ENCODE measurements at places on chromosomes 11 and 22.

DNA sequence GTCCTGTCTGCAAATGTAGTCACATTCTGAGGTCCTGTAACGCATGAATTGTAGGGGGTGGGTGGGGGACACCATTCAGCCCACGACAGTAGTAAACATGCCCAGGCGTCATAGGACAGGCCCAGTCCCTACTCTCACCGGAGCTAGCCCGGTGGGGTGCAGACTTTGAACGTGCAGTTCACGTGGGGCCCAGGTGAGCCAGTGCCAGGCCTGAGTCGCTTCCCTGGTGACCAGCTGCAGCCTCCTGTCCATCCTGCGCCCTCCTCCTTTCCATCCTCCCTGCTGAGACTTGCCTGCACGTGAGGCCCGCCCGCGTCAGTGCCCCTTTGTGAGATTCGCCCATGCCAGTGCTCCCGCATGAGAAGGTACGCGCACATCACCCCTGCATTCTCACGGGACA, 116.8 kb downstream of the WNT7B start:
- DNase-seq = no peak

GRCh38 chr11:99584830-99585229, 564.1 kb downstream of the CNTN5 start:
- no peak for DNase-seq

DNA sequence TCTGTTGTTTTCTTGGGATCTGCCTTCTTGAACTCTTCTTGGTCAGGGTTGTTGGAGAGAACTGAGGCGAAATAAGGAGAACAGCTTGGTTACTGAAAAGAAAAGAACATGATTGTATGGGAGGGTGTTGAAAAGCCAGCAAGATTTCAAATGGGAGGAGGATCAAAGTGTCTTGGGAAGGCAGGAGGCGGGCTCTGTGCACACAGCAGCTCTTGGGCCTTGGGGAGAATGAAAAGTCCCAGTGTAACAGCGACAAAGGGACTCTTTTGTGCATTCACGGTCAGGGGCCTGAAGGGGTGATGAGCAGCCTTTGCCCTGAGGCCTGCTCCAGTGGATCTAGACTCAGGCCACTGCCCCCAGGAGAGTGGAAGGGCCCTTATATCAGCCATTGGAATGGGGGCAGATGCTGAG, 135.4 kb downstream of the ADAMTS15 start:
- DNase-seq = no peak

GRCh38 chr22:48440176-48440575, 1387.5 kb downstream of the BRD1 start:
- no peak for DNase-seq

- DNase-seq = peak; percentile 8
These were observed 14.2 kb downstream of the OR52A5 start for GRCh38 chr11:5123802-5124521.

GRCh38 chr22:20980523-20980922, 1.6 kb upstream of the LZTR1 start:
- DNase-seq = no peak

DNA sequence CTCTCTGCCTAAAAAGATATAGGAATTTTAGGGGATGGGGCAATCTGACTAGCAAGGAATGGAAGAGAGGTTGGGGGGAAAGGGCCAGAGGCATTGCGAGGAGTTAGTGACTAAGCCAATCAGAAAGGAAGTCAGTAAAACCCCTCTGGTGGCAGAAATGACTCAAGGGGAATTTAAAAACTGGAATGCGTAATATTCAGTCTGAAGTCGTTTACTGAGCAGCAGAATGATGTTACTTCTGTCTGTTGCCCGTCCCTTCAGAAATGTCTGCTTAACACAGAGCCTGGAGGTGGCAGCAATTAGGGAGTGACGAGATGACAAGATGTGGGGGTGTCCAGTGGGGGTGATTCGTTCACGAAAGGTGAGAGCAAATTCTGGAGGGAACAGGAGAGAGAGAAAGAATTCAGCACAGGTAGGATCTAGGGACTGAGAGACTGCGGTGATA, 107.7 kb upstream of the CLMP start:
- peak; percentile 12 for DNase-seq

GRCh38 chr11:15590132-15590531, 475.4 kb downstream of the INSC start:
- no peak for DNase-seq

GRCh38 chr22:25563761-25564319, 635 bp upstream of the GRK3 start:
- no peak for DNase-seq

DNA sequence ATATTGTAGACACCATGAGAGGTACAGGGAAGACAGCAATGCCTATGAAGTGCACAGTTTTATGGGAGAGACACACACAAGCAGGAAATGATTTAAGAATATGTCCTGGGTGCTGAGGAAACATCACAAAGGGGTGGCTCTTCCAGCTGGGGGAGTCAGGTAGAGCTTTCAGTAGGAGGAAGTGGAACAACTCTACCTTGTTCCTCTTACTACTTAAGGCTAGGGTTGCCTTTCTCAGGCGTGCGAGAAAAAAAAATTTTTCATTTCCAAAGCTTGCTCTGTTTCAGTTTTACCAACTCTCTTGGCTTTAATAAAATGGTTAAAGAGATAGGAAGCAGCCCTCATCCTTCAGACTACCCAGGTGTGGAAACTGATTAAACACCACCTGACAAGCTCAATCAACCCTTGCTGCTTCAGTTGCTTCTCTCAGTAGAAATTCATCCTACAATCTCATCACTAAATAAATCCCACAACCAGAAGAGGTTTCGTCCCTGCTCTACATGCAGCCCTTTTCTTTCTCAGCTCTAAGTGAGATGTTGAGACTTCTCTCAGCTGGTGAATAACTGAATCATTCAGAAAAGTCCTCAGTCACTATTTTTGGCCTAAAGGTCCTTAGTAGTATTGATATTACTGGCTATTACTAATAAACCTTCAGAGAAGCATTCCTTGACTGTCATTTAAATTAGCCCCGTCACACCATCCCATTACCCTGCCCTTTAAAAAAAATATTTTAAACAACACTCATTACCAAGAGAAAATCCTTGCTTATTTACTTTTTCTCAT, 5.9 kb downstream of the ABTB2 start:
- DNase-seq = no peak

- DNase-seq = no peak
These were observed 526.7 kb downstream of the INSC start for GRCh38 chr11:15641271-15642045.

DNA sequence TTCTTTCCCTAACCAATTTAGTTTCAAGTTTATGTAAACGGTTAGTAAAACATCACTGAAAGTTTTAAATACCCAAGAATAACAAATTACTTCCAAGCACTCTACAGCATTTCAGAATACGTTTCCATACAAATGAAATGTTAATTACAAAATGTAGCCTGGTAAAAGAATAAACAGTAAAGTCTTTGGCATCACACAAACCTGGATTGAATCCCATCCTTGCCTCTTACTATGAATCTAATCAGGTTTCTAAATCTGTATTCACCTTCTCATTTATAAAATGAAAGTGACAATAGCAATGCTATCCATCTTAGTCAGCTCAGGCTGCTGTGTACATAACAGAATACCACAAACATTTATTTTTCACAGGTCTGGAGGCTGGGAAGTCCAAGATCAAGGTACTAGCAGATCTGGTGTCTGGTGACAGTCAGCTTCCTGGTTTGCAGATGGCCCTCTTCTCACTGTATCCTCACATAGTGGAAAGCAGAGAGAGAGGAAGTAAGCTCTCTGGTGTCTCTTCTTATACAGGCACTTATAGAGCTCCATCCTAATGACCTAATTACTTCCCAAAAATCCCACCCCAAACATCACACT, 19.2 kb downstream of the FAM168A start:
- DNase-seq = no peak

DNA sequence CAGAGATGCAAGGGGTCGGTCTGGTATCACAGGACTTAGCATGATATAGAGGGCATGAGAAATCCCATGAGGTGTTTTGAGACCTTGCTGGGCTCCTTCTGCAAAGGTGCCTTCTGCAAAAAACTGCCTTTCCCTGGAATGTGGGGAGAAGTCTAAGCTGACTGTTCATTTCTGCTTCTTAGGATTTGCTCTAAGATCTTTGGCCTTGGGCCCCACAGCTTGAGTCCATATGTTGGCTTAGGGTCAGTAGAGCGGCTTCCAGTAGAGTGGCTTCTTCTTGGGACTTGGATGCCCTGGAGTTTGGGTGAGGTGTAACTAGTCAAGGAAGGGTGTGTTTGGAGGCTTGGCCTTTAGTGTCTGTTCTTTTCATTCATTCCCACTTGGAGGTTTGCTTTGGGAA, 37.0 kb downstream of the AMPD3 start:
- DNase-seq = no peak

Data from stimulated activated CD8-positive, alpha-beta memory T cell treated with anti-CD3 and anti-CD28 coated beads, Interleukin-7, amount 100 ng/mL, for 48 hours (primary cell).